Esophagus muscularis mucosa (tissue), 4 donors: ENCODE measurements at places on chromosomes 13 and 19. TPM values are rescaled to one million over a fixed set of nuclear protein-coding genes. Genes with fewer than 3 reads are reported as not detected.

DNA sequence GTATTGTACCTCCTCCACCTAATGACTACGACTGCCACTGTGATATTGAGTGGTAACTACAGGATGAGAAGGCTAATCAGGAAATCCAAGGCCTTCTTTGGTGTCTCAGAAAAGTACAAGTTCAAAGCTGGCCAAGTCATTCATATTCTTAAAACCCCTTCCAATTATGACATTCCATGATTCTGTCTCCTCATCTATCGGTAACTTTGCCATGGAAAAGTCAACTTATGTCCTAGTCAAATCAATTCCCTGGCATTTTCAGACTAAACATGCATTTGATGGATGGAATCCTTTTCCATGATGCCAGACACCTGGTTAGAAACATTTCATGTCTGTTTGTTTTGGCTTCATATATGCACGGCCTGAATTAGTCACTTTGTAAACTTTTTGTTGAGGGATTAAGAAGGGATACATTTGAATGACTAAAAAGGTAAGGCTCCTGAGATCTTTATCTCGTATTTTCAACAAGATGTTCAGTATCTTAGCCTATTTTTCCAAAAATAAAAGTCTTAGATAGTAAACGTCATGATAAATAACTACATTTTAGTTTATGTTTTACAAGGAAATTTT is 186.5 kb downstream of the NHLRC3 start:
- no peak for DNase-seq

DNA sequence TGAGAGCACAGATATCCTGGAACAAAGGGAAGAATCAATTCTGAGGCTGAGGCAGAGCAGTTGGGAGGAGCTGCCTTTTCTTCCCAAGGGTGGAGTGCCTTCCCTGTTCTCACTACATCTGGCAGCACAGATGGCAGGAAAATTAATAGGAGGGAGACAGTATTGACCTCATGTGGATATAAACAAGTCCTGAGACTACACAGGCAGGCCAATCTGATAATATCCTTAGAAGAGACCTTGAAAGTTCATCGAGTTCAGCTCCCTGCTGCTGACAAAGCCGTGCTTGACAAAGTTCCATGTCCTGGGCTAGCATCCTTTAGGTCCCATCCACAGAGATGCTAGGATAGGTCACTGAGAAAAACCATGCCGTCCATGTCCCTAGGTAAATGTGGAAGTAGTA is 1451.5 kb downstream of the EFNB2 start:
- no peak for DNase-seq

DNA sequence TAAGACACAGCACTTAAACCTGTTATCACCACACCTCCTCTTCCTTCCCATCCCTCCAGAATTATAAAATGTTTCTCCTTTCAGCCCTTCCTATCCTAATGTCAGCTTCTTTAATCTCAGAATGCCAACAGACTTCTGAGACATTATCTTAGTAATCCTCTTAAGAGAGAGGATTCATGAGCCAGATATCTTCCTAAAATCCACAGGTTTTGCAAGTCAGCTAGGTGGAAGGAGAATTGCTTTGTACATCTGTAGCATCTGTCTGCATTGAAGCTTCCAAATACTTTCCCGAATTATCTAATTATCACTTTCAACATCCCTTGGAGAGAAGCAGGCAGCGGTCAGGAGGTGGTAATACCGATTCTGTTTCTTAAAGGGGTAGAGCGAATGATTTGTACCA is 179.1 kb downstream of the DCT start:
- no peak for DNase-seq

- peak; percentile 99 for DNase-seq
Measured at GRCh38 chr19:9785367-9786331, 17.1 kb upstream of the ZNF846 start.

DNA sequence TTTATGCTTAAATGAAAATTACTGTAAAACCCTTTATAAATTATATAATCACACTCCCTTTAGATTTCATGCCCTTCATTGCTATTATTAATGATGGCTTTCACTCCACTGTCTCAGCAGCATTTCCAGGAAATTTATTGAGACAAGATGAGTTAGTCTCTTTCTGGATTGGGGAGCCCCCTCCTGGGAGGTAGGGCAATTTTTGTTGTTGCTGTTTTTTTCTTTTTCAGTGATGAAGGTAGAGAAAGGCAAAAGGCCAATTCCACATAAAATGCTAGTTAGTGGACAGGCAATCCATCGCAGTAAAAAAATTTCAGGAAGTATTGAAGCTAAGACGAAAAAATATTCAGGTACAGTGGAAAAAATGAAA is 80.2 kb downstream of the TEX26 start:
- no peak for DNase-seq

DNA sequence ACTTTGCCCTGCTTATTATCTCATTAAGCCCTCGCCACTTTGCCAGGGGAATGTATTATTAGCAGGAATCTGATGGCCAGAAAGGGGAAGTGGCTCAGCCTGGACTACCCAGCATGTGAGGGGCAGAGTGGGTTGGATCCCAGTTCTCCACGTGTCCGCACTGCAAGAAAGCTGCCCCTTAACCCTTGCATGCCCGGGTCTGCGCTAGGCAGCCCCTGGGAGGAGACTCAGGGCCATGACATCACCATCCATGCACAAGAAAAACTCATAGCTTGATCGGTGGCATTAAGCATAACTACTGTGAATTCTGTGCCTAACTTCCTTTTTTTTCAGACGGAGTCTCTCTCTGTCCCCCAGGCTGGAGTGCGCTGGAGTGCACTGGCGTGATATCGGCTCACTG is 8.9 kb downstream of the CACNG8 start:
- DNase-seq: no peak

GRCh38 chr13:105816994-105817393 is 718.5 kb downstream of the EFNB2 start:
- no peak for DNase-seq

DNA sequence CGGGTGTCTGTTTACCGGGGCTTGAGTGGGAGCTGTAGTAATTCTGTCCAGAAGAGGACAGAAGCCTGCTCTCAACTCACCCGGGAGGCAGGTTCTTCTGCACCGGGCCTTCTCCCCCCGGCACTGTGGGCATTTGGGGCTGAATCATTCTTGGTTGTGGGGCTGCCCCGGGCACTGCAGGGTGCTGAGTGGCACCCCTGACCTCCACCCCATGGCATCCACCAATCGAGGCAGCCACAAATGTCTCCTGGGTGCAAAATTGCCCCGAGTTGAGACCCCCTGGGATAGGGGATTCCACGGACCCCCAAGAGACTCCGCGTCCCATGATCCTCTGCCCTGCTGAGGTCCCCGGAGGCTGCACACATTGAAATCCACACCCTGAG is 68.8 kb downstream of the GNG7 start:
- no peak for DNase-seq

GRCh38 chr13:98368019-98368418 is 190.9 kb upstream of the RNF113B start:
- no peak for DNase-seq

GRCh38 chr19:48568345-48568886 is 16.4 kb downstream of the SULT2B1 start:
- DNase-seq: peak; percentile 96

GRCh38 chr13:95030821-95031343 is 270.4 kb downstream of the ABCC4 start:
- DNase-seq: no peak

GRCh38 chr13:32381539-32381938 is 46.4 kb downstream of the N4BP2L1 start:
- DNase-seq: no peak

- DNase-seq: no peak
Measured at GRCh38 chr13:41019578-41020347, 647 bp upstream of the ELF1 start.

Gene ZNF90
- 1.4 TPM for total RNA-seq

Gene OR7G1
- total RNA-seq: not detected

Gene CERS1
- total RNA-seq: 0.42 TPM

Gene TUBB4A
- total RNA-seq: 2.4 TPM
